ENCODE measurements at places on chromosomes 2 and 18.

DNA sequence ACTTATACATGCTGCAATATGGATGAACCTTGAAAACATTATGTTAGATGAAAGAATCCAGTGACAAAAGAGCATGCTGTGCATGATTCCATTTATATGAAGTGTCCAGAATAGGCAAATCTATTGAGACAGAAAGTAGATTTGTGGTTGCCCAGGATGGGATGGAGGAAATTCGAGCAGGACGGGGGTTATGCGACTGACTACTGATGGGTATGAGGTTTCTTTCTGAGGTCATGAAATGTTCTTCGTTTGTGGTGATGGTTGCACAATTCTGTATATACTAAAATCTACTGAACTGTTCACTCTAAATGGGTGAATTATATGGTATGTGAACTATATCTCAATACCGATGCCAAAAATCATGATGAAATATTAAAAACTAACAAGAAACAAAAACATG, 18.9 kb upstream of the MTERF4 start:
- DNase-seq: no peak

GRCh38 chr2:26095758-26096157, 61.9 kb downstream of the RAB10 start:
- no peak for DNase-seq

DNA sequence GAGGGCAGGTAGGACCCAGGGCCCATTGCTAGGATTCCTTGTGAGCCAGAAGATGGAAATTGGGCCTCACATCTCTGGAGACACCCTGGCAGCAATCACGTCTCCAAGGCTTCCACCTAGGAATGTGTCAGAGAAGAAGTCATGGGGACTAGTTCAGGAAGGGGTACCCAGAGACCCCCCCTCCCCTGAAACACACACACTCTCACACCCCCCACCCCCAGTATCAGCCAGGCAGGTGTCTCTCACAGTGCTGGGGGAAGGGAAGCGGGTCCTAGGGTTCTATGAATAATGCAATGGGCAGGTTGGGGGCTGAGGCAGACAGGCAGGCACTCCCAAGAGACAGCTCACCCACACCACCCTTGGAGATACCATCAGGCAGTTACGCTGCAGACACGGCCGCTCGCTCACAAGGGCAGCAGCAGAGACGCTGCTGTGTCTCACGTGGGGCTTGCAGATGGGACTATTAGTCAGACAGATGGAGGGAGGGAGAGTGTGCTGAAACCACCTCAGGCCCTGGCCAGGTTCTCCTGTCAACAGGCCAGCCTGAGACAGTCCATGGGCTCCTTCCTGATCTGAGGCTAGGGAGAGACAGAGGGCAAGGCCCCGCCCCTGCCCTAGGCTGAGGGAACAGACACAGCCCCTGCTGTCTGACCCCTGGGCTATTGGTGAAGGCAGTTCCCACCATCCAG, 134.6 kb downstream of the CYP26B1 start:
- DNase-seq: no peak

DNA sequence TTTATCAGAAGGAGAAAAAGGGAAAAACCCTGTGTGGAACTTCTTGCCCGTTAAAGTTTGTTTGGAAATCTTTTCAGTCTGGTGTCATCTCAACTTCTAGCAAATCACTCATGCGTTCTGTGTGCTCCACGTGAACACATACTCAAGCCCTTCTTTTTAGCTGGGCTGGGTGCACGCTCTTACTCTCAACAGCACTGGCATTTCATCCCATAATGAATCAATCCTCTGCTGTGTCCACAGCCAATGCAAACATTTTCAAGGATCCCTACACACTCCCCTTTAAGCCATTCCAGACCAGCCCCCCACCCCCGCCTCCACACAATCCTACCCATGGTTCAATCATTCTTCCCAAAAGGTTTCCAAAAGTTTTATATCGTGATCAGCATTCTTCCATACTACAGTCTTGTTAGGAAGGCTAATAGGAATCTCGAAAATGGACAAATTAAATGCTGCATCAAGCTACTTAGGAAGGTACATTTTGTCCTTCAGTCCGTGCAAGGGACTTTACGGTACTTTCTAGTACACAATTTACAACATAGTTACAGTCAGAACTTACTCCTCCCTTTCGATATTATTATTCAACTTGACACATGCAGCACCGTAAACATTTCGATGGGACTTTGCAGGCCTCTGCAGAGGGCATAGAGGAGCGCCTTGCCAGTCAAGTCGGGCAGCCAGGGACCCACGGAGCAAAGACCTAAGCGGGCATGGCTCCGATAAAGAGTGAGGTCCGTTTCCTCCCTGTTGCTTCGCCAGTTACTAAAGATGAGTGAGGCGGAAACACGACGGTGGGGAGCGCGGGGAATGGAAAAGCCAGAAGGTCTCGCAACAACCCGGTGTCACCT, 1.4 kb downstream of the PTGR3 start:
- no peak for DNase-seq

- DNase-seq: no peak
Measured at GRCh38 chr2:222410534-222410933, 13.8 kb upstream of the SGPP2 start.

- no peak for DNase-seq
Measured at GRCh38 chr2:7035884-7036283, 118.7 kb downstream of the RNF144A start.

DNA sequence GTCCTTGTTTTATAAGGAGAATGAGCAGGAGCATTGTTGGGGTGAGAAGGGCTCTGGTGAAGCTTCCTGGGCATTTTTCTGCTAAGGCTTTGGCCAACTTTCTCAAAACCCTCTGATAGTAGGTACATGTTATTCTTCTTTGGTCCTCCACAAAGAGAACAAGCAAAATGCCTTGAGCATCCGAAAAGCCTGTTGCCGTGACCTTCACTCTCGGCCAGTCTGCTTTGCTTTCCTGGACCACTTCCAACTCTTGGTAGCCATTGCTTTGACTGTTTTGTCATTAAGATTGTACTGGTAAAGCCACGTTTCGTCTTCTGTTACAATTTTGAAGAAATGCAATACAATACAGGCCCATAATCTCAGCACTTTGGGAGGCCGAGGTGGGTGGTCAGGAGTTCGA, 27.4 kb upstream of the ALLC start:
- DNase-seq: no peak

DNA sequence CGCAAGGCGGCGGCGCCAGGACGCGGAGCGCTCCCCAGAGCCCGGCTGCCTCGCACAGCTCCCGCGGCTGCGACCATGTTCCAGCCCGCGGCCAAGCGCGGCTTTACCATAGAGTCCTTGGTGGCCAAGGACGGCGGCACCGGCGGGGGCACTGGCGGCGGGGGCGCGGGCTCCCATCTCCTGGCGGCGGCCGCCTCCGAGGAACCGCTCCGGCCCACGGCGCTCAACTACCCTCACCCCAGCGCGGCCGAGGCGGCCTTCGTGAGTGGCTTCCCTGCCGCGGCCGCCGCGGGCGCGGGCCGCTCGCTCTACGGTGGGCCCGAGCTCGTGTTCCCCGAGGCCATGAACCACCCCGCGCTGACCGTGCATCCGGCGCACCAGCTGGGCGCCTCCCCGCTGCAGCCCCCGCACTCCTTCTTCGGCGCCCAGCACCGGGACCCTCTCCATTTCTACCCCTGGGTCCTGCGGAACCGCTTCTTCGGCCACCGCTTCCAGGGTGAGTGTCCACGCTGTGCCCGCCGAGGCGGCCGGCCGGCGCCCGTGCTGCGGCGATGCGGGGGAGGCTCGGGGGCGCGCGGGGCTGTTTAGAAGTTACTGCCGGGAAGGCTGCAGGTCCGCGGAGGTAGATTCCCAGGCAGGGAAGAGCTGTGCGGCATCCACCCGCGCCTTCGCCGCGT, 696 bp downstream of the EMX1 start:
- DNase-seq: no peak

- DNase-seq: no peak
Measured at GRCh38 chr18:26635466-26635865, 87.1 kb upstream of the KCTD1 start.

DNA sequence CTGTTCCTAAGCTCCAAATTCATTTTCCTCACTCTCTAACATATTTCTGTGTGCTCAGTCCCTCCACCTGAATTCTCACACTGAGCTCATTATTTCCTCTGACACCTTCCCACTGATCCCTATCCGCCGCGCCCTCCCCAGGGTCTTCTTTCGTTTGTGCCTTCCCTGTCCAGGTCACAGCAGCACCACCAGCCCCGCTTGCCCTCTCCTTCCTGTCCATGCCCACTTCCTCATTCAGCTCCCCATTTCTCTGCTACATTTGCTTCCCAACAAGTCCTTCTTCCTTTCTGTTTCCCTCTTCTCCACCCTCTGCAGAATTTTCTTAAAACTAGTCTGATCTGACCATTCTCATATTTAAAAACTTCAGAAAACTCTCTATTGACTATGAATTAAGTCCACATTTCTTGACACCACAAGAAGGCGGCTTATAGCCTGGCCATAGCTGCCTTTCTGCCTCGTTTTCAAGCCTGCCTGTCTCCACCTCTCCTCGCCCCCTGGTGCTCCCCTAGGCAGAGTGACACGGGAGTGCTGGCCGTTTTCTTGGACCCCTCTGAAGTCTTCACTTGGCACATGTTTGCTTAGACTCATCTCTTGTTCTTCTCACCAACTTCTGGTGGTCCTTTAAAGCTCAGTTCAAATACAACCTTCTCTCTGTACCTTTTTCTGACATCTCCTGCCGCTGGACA, 138.7 kb upstream of the BOD1L2 start:
- no peak for DNase-seq

DNA sequence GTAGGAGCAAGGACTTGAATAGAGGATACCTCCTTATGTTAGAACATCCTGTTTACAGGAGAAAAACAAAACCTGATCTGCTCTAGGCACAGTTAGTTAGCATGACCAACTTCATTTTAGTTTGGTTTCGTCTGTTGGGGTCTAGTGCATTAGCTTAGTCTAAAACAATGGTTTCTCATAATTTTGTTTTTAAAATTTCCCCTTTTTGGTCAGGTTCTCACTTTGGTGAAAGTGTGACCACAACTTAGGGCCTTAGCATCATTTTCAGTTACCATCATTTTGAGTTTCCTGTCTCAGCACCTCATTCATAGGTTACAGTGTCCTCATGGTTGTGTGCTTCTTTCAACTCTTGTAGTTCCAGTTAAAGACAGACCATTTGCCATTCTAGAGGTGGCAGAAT, 1277.0 kb upstream of the SLC39A10 start:
- DNase-seq: no peak

DNA sequence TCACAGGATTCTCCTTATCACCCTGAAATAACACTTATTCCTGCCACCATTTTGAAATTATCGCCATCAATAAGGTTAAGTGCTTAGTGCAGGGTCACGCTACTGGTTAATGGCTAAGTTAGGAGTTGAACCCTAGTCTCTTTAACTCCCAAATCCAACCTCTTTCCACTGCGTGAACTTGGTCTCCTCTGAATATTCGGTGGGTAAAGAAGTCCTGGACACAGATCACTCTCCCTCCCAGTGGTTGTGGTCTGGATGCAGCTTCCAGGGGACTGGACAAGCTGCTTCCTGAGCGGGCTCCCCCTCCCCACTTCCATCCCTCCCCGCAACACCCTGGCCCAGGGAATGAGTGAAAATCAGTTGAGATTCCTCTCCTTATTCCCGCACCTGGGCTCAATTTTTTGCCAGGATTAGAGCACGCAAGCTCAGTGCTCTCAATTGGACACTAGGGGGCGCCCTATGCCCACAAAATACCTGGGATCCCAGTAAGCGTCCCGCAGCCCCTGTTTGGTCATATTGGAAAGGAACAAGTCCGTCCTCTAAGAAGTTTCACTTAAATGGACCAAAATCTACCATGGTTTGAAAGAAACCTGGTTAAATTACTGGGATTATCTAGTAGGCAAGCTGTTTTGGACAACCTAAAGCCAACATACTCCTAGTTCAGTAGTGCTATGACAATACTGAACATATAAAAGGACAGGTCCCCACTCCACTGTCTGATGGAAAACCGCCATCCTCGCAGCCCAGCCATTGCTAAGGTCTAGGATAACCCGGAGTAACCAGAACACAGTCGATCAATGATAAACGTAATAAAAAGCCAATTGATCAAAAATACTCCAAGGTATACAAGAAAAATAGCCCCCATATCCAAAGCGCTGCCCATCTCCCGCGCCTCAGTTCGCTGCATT, 40.4 kb downstream of the DHRS9 start:
- DNase-seq: no peak

GRCh38 chr2:10254373-10255188, 48.1 kb upstream of the HPCAL1 start:
- no peak for DNase-seq

- DNase-seq: no peak
Measured at GRCh38 chr18:2515171-2515787, 56.0 kb downstream of the METTL4 start.

DNA sequence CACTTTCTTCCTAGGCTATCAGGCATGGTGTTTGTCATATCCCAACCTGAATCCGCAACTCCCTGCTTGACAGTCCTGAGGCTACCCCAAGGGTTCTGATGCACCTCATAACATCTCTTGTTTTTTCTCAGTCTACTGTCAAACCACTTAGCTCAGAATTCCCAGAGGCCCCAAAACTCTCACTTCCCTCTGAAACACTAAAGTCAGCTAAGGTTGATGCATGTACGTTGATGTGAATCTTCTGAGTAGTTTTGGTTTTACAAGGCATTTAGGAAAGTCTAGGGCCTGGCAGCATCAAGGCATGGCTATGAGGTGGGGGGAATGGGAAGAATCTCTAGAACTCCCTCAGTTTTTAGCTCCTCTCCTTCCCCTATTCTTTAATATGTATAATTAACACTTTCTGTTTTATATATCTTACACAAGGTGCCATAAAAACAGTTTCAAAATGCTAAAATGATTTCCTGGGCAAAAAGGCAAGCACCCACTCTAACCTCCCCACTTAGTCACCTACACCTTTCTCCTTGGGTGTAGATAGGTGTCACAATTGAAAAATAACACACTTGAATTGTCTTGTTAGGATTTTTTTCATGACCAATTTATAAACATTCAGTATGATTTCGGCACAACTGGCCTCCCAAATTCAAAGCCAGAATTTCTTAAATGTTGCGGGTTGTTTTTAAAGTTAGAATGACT, 71.4 kb upstream of the TANK start:
- DNase-seq: no peak

- DNase-seq: no peak
Measured at GRCh38 chr2:129915303-129915840, 64.1 kb upstream of the RAB6C start.
